Left cardiac atrium (tissue), 4 donors: ENCODE measurements at places on chromosomes 16 and 17.
A peak's percentile ranks its signal among the peaks of the same experiment; 100 is the strongest.

- DNase-seq, result no peak
Measured at GRCh38 chr16:8943001-8943763, 20.5 kb downstream of the USP7 start.

GRCh38 chr17:39200070-39200879 lies at the start of gene RPL19:
TSS of gene RPL19 (plus strand) at chr17:39200283. CDS start at chr17:39200345, 62 bp downstream.
- DNase-seq, result peak; percentile 85

DNA sequence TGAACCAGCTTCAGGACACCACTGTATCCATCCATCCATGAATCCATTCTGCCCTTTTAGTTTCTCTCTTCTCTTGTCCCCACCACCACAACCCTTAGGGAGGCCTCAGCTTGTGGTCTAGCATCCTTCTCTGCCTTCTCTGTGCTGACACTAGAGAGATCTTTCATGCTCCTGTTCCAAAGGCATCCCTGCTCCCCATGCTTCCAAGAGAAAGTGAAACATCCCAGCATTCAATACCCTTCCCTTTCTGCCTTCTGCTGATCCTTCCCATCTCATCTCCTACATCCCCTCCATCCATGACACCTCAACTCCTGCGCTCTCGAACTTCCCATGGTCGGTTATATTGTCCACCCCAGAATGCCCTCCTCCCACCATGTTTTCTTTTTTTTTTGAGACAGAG lies 10.0 kb downstream of the RAPGEFL1 start:
- DNase-seq, result no peak

DNA sequence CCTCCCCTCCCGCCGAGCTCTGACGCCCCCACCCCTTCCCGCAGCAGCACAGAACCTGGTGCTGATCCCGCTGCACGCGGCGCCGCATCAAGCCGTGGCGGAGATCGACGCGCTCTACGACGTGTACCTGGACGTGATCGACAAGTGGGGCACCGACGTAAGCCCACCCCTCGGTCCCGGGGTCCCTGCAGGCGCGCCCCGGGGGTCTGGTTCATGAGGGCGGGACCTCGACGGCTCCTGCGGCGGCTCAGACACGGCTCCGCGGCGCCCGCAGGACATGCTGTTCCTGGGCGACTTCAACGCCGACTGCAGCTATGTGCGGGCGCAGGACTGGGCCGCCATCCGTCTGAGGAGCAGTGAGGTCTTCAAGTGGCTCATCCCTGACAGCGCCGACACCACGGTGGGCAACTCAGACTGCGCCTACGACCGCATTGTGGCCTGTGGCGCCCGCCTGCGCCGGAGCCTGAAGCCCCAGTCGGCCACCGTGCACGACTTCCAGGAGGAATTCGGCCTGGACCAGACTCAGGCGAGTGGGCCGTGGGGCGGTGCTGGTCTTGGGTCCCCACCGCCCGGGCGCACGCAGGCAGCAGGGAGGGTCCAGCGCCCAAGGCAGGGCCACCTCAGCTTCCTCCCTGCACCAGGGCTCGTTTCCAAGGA lies 1.4 kb downstream of the DNASE1L2 start:
- no peak for DNase-seq

DNA sequence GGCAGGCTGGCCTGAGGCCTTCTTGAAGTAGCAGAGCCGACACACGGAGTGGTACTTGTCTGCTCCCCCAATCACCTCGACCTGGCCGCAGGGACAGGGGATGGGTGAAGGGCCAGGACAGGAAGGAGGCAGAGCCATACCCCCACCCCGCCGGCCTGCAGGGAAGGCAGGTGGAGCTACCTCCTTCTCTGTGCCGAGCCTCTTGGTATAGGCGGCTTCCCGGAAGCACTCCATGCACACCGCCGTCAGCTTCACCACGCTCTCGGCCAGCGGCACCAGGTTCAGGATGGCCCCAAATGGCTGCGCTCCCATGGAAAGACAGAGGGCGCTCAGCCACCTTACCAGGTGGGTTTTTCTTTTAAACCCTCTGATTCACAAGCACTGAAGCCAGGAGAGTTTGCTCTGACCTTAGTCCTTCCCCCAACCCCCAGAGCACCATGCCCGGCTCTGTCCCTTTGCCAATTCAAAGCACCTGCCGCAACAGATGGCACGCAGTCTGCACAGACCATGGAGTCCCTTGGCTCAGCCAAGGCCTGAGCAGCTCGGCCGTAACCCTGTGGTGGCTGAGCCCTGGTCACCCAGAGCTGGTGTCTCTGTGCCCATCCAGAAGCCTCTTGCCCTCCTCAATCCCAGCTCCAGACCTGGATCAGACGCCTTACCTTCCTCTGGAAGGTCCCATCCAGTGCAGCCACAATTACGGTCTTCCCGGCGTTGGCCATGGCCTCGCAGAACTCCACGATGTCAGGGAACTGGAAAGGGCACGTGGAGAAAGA lies 6.7 kb downstream of the SYNGR2 start:
- no peak for DNase-seq

GRCh38 chr16:85056211-85056748 lies 28.7 kb downstream of the KIAA0513 start:
- DNase-seq, result no peak

GRCh38 chr17:77487677-77488530 lies 347.1 kb downstream of the SEC14L1 start:
- DNase-seq, result peak; percentile 16

GRCh38 chr16:76524356-76524755 lies 247.2 kb downstream of the CNTNAP4 start:
- DNase-seq, result no peak

DNA sequence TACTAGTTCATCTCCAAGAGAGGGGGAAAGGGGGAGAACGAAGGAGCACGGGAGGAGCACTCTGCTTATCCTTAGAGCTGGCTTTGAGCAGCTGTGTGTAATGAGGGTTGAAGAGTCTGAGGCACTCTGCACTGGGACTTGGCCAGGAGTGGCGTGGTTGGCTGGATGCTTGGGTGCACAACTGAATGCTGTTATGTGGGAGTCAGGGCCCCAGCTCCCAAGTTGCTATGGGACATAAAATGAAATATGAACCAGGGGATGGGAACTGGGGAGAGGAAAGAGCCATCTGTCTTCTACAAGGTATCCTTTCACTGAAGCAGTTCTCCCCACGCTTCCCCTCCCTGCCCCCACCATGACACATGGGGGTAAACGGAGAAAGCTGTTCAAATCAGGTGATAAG lies 105.9 kb upstream of the ANKFN1 start:
- DNase-seq, result no peak

DNA sequence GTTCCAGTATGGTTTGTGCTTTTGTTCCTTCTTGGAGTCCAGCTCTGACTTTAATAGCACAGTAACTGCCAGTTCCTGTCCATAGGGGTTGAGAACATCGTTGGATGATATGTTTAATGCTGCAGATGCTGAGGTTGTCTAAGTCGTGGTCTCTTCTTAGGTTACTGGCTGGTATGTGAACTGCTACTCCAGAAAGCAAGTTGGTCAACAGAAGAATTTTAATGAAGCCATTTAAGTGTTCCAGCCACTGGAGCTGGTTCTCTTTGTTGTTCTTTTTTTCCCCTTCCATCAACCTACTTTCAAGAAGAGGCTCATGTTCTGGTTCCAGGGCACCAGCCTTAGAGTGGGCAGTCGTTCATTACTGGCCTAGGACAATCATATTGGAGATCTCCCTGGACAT lies 140.3 kb upstream of the TBX2 start:
- no peak for DNase-seq

GRCh38 chr17:56908001-56908542 lies 5.8 kb downstream of the TRIM25 start:
- DNase-seq, result peak; percentile 64

GRCh38 chr17:33491871-33492481 lies 198.9 kb upstream of the ASIC2 start:
- DNase-seq, result no peak

- no peak for DNase-seq
Measured at GRCh38 chr16:1096169-1097082, at the start of gene C1QTNF8. TSS of gene C1QTNF8 (minus strand) at chr16:1096244. CDS start at chr16:1094922, 1,322 bp downstream.

DNA sequence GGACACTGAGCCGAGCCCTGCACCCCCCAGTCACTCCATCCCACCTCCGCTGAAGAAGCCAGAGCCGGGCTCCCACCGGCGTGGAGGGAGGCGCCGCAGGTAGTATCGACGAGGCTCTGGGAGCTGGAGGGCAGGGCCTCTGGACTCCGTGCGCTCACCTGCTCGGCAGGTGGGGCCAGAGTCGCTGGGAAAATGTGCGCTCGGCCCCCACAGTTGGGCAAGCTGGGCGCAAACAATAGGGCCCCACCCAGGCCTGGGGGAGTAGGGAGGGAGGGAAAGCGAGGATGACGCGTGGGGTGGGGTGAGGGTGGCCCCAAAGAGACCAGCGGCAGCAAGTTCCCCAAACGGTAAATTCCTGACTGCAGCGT lies 668 bp downstream of the JUP start:
- peak; percentile 53 for DNase-seq

GRCh38 chr17:56130026-56130425 lies 23.2 kb upstream of the ANKFN1 start:
- no peak for DNase-seq

- no peak for DNase-seq
Measured at GRCh38 chr16:85833219-85833920, 33.9 kb downstream of the COX4I1 start.

GRCh38 chr17:19377602-19378415 lies 489 bp upstream of the MAPK7 start:
- DNase-seq, result peak; percentile 98
